ENCODE measurements at places on chromosomes 1 and 21.

DNA sequence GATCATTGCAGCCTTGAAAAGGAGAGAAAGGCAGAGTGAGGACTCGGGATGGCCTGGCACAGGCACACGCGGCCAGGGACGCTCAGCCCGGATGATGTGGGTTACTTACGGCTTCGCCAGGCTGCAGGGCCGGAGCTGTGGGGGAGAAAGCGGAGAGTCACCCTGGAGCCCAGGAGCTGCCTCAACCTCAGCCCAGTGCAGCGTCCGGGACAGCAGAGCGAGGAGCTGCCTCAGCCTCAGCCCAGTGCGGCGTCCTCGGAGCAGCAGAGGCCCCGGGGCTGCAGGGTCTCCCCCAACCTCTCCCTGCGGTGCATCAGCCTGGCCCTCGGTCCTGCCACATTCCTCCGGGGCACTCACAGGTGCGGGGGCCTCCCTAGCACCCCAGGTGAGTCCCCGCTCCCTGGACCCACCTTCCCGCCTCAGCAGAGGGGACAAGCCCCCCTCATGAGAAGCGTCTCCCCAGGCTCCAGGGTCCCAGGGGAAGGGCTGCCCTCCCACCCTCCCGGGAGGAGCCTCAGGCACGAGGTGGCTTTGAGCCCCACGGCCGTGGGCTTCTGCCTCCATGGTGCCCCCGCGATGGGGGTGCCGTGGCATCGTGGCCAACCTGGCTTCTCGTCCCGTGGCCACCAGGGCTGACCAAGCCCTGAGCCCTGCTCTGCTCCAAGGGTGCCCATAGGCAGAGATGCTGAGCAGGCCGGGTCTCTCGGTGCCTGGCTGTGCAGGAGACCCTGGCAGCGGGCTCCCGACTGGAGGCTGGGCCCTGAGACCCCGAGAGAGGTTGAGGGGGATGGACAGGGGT is 10.5 kb upstream of the RNF223 start:
- DNase-seq: no peak

- DNase-seq: no peak
Observed at GRCh38 chr1:97610748-97611147, 310.1 kb downstream of the DPYD start.

GRCh38 chr1:159867664-159868026 is 5.2 kb upstream of the VSIG8 start:
- DNase-seq: no peak

GRCh38 chr1:160402001-160402795 is 1.8 kb downstream of the VANGL2 start:
- DNase-seq: no peak

- DNase-seq: no peak
Observed at GRCh38 chr1:17513131-17513530, 26.4 kb upstream of the ARHGEF10L start.

- DNase-seq: no peak
Observed at GRCh38 chr1:187715483-187715882, 886.7 kb downstream of the PLA2G4A start.

GRCh38 chr1:11569551-11569950 is 84.7 kb downstream of the FBXO2 start:
- DNase-seq: no peak

- DNase-seq: no peak
Observed at GRCh38 chr1:75967719-75968118, 35.5 kb upstream of the ASB17 start.

- DNase-seq: no peak
Observed at GRCh38 chr21:15084668-15085067, 19.9 kb upstream of the NRIP1 start.

GRCh38 chr1:175225805-175226129 is 33.2 kb upstream of the KIAA0040 start:
- DNase-seq: no peak

- no peak for DNase-seq
Observed at GRCh38 chr1:175845985-175846384, 102.6 kb upstream of the TNR start.

- no peak for DNase-seq
Observed at GRCh38 chr1:190003376-190003775, 474.3 kb downstream of the BRINP3 start.

DNA sequence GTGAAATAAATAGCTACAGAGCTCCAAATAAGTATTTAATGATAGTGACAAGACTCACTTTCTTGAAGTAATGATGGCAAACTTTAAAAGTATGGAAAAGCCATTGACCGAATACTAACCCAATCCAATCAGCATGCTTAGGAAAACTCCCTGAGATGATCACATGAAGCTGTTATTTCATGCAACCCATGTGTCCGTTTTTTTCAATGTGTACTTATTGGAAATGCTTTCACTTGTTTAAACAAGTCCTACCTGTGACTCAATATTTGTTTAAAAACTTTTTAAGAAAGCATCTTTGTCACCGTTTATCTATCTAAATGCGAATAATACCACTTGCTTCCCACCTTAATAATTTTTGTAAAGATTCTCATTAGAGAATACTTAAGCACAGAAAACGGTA is 185.8 kb downstream of the NRIP1 start:
- no peak for DNase-seq

GRCh38 chr1:41434748-41435449 is 49.6 kb downstream of the EDN2 start:
- no peak for DNase-seq

DNA sequence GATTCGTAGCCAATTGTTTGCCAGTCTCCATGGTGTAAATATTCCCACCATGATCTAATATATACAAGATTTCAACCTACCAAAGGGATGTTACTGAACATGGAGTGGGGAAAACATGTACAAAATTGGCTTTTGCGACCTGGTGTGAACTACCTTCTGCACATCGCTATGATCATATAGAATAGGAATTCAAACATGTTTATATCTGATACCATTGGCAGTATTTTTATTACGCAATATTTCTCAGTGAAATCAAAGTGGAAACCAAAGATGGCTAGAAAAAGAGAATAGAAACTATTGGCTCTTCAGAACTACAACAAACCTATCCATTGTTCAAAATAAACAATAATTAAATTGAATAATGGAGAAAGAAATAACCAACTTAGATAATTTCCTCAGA is 285.1 kb downstream of the TPR start:
- DNase-seq: no peak

DNA sequence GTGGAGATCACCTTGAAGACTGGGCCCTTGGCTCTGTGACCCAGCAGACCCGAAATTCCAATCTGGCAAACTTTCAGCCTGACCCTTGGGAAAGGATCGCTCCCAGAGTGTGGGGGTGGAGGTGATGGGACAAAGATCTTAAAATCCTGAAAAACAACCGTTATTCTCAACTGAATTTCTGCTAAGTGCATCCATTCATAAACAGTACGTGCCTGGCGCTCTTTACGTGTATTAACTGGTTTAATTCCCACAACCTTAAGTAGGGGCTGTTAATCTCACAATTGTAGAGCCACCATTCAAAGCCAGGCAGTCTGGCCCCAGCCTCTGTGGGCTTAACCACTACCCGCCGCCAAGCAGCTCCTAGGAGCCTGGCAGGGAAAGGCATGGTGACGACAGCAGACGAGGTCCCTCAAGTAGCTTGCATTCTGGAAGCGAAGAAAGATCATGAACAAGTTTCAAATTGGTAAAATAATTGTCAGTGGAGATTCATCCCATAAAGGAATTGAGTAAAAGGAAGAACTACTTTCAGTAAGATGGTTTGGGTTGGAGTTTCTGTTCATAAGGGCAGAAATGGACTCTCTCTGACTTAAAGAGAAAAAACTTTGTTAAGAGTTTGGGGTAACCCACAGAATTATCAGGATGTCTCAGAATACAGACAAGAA is 11.4 kb upstream of the RGS16 start:
- no peak for DNase-seq

DNA sequence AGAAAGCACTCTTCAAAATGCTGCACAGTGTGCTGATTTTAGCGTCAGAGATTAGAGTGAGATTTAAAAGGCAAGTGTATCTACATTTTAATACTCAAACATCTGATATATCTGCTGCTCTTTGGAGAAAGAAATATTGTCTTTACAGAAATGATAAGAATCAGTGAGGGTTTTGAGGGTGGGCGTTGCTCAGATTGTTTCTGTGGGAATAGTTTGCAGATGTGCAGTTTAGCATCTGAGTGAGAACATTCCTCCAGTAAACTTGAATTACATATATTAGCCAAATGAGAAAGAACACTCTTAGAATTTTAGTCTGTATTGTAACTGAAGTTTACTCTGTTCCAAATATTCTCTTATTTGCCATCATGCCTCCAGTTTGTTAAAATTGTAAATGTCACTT is 549.2 kb downstream of the NEGR1 start:
- no peak for DNase-seq

DNA sequence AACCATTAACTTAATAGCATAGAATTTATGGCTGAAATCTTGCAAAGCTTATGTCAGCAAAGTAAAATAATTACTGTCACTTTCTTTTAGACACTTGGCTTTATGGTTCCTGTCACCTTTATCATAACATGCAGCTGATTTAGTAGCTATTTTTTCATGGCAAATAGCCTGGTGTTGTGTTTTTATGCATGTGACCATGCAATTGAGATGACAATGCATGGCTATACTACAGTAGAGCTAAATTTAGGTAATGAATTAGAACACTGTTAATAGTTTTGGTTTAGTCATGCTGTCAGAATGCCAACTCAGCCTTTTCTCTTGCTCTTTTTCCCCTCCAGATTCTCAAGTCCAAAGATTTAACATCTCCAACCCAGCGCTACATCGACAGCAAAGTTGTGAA is 88.6 kb downstream of the TGFB2 start:
- no peak for DNase-seq

DNA sequence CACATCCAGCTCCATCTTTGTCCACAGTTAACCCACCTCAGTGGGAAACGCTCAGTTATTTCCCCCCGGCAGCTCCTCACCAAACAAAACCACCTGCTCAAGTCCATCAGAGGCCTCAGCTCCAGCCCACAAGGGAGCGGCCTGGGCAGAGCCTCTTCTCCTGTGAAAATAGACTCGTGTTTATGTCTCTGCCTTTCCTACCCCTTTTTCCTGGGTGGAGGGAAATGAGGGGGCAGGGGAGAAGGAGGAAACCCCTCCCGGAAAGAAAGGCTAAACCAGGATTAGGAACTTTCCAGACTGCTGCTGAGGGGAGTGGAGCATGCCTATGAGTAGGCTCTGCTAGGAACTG is 81.6 kb downstream of the PAX7 start:
- DNase-seq: no peak

- DNase-seq: no peak
Observed at GRCh38 chr1:203467550-203467921, 8.1 kb upstream of the PRELP start.

- peak; percentile 90 for DNase-seq
Observed at GRCh38 chr1:115138973-115139372, 49.7 kb upstream of the TSPAN2 start.

DNA sequence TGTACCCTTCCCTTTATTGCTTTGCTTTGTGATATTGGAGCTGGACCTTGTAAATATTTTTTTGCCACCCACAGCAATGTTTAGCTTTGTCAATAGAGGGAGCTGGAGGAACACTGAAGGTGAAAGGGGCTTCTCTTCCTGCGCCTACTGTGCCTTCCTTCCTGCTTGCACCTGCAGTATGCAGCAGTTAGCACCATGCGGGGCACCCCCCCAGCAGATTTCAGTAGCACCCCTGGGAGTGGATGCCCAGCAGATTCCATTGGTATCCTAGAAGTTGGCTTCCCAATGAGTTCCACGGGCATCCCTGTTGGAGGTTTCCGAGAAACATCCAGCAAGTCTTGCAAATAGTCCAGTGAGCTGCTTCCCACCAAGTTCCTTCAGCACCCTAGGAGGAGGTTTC is 25.6 kb downstream of the S100A10 start:
- peak; percentile 67 for DNase-seq

GRCh38 chr1:46718727-46719622 is at the start of gene EFCAB14:
Gene EFCAB14, minus strand, starts transcription at chr1:46719114. Its CDS starts 1,027 bp downstream, at chr1:46718087.
- DNase-seq: peak; percentile 98

DNA sequence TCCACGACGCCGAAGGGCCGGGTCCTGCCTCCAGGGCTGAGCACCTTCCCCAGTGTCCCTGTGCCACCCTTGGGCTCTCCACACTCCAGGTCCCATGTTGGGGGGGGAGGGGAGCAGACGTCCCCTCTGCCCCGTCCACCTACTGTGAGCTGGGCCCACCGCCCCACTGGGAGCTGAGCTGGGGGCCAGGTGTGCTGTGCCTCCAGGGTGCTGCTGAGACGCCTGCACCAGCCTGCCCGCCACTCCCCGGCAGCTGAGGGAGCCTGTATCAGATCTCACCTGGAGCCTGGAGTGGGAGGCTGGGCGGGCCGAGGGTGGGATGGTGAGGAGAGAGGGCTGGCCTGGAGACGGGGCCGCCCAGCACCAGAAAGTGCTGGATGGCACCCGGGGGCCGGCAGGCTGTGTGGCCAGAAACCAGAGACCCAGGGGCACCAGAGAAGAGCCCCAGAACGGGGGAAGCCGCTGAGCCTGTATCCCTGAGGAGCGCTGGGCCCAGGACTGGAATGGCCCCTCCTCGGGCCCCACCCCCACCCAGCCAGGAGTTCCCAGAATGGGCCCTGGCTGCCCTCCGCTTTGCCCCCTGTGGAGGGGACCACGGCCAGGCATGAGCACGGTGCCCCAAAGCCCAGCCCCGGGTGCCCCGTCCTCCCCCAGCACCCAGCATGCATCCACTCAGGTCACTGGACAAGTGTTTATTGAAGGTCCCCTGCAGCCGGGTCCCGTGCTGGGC is 3.4 kb downstream of the TNFRSF18 start:
- DNase-seq: no peak

DNA sequence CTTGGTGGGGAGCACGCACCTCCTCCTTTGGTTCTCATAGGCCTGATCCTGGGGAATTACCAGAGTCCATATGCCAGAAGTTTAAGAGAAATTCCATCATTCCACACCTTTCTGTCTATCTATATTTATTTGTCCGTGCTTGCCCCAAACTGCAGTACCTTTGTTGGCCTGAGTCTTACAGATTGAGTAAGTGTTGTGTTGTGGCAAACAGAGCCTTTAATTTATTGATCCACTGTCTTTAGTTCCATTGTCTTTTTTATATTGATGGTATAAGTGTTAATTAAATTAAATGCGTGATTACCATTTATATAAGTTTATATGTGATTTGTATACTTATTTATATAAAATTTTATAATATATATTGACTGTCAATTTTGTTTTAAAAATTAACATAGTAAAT is 4.9 kb downstream of the SH3BGR start:
- no peak for DNase-seq

- DNase-seq: peak; percentile 4
Observed at GRCh38 chr1:153340356-153340755, 8.3 kb downstream of the PGLYRP4 start.

DNA sequence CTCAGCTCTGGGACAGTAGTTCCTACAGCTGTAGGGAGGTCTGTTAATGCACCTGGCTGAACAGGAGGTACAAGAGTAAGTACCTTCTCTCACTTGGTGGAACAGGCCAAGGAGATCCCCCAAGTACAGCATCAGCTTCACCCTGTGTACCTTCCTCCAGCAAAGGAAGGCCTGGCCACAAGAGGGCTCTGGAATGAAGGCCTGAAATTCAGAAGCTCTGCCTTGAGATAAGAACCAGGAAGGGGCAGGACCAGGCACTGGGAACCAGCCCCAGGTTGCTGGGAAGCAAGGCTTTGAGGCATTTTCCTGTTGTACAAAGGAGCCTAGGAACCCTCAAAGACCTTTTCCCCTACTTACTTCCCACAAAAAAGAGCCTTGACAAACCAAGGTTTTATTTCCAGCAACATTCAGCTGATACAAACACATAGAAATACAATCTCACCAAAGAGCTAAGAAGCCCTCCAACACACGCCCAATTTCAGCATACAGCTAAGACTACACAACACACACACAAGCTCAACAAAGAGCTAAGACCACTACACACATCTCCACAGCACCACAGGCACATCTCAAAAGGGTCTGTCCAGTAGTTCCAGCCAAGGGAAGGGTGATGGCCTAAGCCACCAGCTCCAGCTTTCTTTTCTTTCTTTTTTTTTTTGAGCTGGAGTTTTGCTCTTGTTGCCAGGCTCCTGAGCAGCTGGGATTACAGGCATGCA is 23.5 kb downstream of the F11R start:
- DNase-seq: peak; percentile 70
